ENCODE measurements at places on chromosomes 7 and 10.

GRCh38 chr7:108108131-108108530 is 22.0 kb downstream of the LAMB4 start:
- H3K27ac ChIP-seq: no peak overlapping the region
- H3K27me3 ChIP-seq: no peaks in the 10 kb centered on the region
- H3K36me3 ChIP-seq: no peaks in the 10 kb centered on the region
- no peak overlapping the region for H3K4me3 ChIP-seq
- H3K4me1 ChIP-seq: peaks cover 3% of the 10 kb centered on the region

- H3K27me3 ChIP-seq: no peaks in the 10 kb centered on the region
- H3K36me3 ChIP-seq: no peaks in the 10 kb centered on the region
- H3K4me3 ChIP-seq: no peak overlapping the region
- no peaks in the 10 kb centered on the region for H3K4me1 ChIP-seq
These were observed 287.4 kb upstream of the SEMA3C start for GRCh38 chr7:81206217-81206616.

GRCh38 chr10:121327727-121328126 is 270.5 kb downstream of the FGFR2 start:
- H3K27ac ChIP-seq: no peak overlapping the region
- DNase-seq: no peak
- no peaks in the 10 kb centered on the region for H3K27me3 ChIP-seq
- H3K4me1 ChIP-seq: no peaks in the 10 kb centered on the region
- no peak overlapping the region for H3K4me3 ChIP-seq

GRCh38 chr10:3874990-3875841 is 90.2 kb upstream of the KLF6 start:
- no peaks in the 10 kb centered on the region for H3K27me3 ChIP-seq
- peak overlapping the region; percentile 81 for H3K27ac ChIP-seq
- H3K36me3 ChIP-seq: no peaks in the 10 kb centered on the region
- no peak overlapping the region for H3K4me3 ChIP-seq
- no peak for DNase-seq

DNA sequence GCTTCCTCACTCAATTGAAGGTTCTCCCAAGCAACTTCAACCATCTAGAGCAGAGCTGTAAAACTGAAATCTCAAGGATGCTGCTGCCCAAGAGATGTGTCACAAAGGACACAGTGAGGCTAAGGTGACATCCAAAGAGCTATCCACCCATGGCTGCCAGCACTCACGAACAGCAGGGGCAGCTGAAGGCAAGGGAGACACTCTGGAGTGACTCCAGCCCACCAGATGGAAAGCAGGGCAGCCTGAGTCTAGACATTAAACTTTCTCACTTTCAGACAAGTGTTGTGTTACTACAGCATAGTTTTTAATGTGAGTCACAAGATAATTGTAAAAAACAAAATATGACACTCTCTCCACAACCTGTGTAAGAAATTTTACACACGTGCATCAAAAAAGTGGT is 113.5 kb downstream of the LARP4B start:
- H3K27me3 ChIP-seq: no peaks in the 10 kb centered on the region
- peaks cover 16% of the 10 kb centered on the region for H3K4me1 ChIP-seq
- peaks cover 99% of the 10 kb centered on the region for H3K36me3 ChIP-seq
- no peak overlapping the region for H3K4me3 ChIP-seq

DNA sequence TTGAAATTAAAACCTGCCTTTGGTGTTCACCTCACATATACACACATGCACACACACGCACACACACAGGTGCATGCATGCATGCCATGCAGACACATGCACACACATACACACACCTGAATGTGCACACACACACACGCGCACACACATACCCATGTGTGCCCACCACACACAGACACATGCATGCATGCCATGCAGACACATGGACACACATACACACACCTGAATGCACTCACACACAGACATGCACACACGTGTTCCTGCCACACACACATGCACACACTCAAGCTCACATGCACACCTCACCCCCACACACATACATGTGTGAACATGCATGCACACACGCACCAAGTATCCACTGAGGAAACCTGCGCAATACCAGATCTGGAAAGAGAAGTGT is 136.4 kb downstream of the KLF6 start:
- H3K4me1 ChIP-seq: no peaks in the 10 kb centered on the region
- DNase-seq: no peak
- no peaks in the 10 kb centered on the region for H3K27me3 ChIP-seq
- no peak overlapping the region for H3K4me3 ChIP-seq
- H3K36me3 ChIP-seq: no peaks in the 10 kb centered on the region
- no peak overlapping the region for H3K27ac ChIP-seq

GRCh38 chr7:99080679-99081078 is 63.2 kb downstream of the SMURF1 start:
- H3K36me3 ChIP-seq: no peaks in the 10 kb centered on the region
- DNase-seq: no peak
- H3K4me1 ChIP-seq: peaks cover 23% of the 10 kb centered on the region
- no peaks in the 10 kb centered on the region for H3K27me3 ChIP-seq

DNA sequence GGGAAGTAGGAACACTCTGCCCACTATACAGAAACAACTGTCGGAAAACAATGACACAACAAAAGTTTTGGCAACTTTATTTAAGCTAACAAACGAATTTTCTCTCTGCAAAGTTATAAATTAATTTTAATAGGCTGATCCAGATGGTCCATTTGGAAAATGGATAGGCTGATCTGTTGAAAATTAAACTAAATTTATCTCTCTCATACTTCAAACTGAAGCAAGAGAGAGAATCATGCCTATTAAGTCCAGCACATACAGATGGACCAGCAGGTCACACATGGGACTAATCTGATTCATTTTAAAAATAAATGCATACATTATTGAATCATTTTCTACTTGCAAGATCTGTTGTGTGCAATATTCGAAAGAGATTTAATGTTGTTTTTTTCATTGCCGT is 110.1 kb downstream of the BTRC start:
- H3K4me1 ChIP-seq: peaks cover 5% of the 10 kb centered on the region
- no peak overlapping the region for H3K27ac ChIP-seq
- no peaks in the 10 kb centered on the region for H3K36me3 ChIP-seq
- DNase-seq: no peak
- H3K4me3 ChIP-seq: no peak overlapping the region
- H3K27me3 ChIP-seq: no peaks in the 10 kb centered on the region

DNA sequence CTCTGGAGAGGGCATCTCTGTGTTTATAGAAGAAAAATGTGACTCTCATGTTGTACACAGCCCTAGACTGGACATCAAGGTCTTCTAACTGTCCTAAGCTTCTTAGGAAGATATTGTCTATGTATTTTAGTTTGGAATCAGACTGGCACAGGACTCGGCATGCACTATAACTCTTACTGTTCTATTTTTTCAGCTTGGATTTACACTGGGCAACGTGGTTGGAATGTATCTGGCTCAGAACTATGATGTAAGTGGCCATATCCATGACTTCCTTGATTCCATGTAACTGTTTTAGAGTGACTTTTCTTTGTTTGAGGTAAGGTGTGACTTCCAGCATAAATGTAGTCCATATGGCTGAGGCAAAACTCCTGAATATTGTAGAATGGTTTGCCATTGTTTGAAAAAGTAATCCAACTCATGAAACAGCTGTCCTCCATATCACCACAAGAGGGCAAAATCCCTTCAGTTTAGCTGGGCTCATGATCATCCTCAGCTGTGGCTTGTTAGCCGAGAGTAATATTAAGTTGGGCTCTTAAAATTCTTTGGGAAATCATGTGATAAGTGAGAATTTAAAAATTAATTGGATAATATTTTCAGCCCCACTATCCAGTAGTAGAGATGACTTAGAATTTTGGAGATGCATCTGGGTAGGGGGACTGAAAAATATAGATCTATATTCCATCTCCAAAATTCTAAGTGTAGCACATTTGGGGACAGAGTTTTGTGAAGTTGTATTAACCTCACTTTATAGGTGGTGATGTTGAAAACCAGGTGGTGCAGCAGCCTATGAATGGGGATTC is 10.4 kb downstream of the STMP1 start:
- peaks cover 20% of the 10 kb centered on the region for H3K4me1 ChIP-seq
- no peak overlapping the region for H3K4me3 ChIP-seq
- no peak overlapping the region for H3K27ac ChIP-seq
- no peak for DNase-seq

- no peak overlapping the region for H3K27ac ChIP-seq
- no peaks in the 10 kb centered on the region for H3K4me1 ChIP-seq
These were observed 8.7 kb downstream of the CEP55 start for GRCh38 chr10:93505075-93505474.

DNA sequence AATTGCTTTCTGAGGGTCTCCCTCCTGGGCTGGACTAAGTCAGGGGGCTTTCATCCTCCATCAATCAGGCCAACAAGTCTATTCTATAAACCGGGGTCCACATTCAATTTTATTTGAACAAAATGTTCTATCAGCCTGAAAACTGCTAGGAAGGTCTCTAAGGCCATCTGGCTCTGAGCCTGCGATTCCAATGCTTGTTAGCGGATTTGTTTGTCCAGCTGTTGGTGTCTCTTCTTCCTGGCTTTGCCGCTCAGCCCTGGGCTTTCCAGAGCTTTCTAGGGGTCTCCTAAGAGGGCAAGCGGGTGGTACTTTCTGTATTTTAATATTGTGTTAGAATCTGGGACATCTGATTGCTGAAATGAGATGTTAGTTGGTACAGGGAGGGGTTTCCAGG is 136.7 kb downstream of the VIPR2 start:
- H3K27ac ChIP-seq: no peak overlapping the region
- peaks cover 9% of the 10 kb centered on the region for H3K4me1 ChIP-seq
- H3K36me3 ChIP-seq: no peaks in the 10 kb centered on the region
- H3K4me3 ChIP-seq: no peak overlapping the region
- DNase-seq: no peak

- no peaks in the 10 kb centered on the region for H3K27me3 ChIP-seq
- H3K4me1 ChIP-seq: peaks cover 19% of the 10 kb centered on the region
- no peak overlapping the region for H3K4me3 ChIP-seq
- H3K36me3 ChIP-seq: no peaks in the 10 kb centered on the region
- DNase-seq: no peak
- H3K27ac ChIP-seq: no peak overlapping the region
These were observed 531.8 kb downstream of the KCNMA1 start for GRCh38 chr10:77105761-77106221.

DNA sequence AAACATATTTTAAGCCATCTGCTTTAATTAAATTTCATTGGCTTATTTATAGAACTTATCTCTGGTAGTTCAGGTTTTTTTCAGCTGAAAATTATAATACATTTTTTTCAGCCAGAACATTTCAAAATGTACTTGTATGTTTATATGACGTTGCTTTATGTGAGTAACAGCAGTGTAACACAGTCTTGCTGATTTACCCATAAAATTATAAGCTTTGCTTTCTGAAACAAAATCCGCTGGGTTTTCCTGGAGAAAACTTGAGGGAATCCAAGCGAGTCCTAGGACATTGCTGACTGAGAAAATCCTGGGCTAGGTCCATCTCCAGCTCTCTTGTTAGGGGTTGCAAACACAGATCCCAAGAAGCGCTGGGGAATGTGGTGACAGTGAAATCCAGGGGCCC is 112.2 kb upstream of the GATA3 start:
- H3K27me3 ChIP-seq: no peaks in the 10 kb centered on the region
- H3K4me1 ChIP-seq: no peaks in the 10 kb centered on the region
- H3K4me3 ChIP-seq: no peak overlapping the region
- no peaks in the 10 kb centered on the region for H3K36me3 ChIP-seq
- no peak for DNase-seq

DNA sequence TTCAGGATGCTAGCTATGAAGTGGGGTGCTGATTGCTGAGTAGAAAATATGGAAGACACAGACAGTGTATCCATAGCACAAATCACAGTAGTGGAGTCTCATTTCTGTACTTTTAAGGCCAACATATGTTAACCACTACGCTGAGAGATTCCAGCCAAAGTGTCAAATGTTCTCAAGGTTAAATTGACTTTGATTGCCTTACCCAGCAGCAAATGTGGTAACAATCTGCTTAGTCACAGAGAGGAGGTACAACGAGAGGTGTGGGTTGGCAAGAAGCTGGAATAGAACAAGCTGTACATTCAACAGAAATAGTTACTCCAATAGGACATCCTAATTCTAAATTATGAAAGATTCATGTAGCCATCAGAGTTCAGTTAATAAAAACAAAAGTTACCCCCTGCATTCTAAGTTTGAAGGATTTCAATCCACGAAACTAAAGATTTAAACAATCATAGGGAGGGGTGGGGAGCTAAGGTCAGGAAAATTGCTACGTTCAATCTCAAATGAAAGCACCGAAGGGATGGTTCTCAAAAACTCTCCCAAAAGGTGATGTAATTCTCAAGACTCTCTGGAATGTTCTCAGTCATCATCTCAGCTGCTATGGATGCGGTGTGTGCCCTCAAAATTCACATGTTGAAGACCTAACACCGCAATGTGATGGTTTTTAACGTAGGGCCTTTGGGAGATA is 137.0 kb downstream of the ETV1 start:
- H3K36me3 ChIP-seq: no peaks in the 10 kb centered on the region
- DNase-seq: no peak
- no peaks in the 10 kb centered on the region for H3K4me1 ChIP-seq
- no peaks in the 10 kb centered on the region for H3K27me3 ChIP-seq
- H3K4me3 ChIP-seq: no peak overlapping the region

DNA sequence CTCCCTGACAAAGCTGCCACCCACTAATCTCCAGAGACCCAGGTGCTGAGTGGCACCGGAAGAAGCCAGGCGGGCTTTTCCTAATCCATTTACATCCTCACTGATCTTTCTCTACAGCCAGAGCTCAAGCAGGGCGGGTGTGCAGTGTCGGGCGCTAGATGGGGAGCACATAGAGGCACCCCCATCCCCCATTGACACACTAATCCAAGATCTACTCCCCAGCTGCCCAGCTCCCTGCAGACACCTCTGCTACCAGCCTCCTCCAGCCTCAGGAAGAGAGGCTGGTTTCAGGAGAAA is 22.2 kb downstream of the FRMPD2 start:
- H3K4me3 ChIP-seq: no peak overlapping the region
- H3K4me1 ChIP-seq: no peaks in the 10 kb centered on the region
- no peaks in the 10 kb centered on the region for H3K36me3 ChIP-seq
- no peak for DNase-seq
- no peak overlapping the region for H3K27ac ChIP-seq
- no peaks in the 10 kb centered on the region for H3K27me3 ChIP-seq

- H3K27me3 ChIP-seq: no peaks in the 10 kb centered on the region
- no peak for DNase-seq
- H3K4me1 ChIP-seq: peaks cover 73% of the 10 kb centered on the region
- H3K27ac ChIP-seq: peak overlapping the region; percentile 68
- no peaks in the 10 kb centered on the region for H3K36me3 ChIP-seq
- H3K4me3 ChIP-seq: no peak overlapping the region
These were observed 34.7 kb upstream of the KMT2E start for GRCh38 chr7:104979167-104979841.

GRCh38 chr7:131538071-131538812 is 18.2 kb downstream of the PODXL start:
- H3K4me1 ChIP-seq: peaks cover 9% of the 10 kb centered on the region
- no peak overlapping the region for H3K4me3 ChIP-seq
- no peak overlapping the region for H3K27ac ChIP-seq
- H3K36me3 ChIP-seq: no peaks in the 10 kb centered on the region
